ENCODE measurements at places on chromosomes 1 and 21.

DNA sequence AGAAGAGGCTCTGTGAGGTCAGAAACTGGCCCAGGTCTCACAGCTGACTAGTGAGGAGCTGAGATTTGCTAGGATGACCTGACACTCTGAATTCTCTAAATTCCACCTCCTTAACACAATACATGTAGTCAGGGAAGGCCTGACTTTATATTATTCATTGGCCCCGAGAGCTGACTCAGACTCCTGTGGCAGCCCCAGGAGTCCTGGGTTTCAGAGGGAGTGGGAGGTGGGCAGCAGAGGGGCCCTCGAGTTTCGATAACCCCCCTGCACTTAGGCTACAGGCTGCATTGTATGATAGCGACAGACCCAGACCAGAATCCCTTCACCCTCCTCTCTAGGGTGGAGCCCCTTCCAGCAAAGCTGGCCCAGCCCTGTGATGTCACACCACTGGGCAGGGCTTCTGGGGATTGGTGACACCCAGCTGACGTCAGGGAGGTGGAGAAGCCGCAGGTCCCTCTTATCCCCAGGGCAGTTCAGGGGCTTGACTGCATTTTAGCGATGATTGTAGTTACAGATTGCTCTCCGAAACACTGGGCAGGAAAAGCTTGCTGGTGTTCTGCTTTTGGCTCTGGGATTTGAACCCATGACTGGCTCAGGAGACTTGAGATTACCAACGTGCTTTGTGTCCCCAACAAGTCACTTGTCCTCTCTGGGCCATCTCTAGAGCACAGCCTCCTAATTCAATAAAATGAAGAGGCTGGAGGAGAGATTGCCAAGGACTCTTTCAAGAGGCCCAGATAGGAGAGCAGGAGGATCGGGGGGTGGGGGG is 17.0 kb upstream of the GPR37L1 start:
- no peak for DNase-seq

DNA sequence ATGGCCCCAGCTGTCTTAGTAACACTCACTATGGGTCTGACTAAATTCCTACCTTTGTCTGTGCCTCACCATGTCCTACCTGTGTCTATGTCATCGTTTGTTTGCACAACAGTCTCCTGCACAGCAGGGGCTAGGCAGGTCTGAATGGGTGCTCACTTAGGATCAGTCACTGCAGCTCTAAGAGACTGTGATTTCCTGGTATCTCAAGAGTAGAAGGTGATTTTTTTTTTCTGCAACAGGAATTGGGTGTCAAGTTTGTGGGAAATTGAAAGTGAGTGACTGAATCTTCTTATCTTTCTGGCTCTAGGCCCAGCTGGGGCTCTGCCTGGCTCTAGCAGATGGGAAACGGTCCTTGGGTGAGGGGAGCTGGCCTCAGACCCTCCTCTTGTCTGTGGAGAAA is 46.4 kb upstream of the TRABD2B start:
- DNase-seq = no peak

- DNase-seq = no peak
These were observed 133.0 kb upstream of the HMCN1 start for GRCh38 chr1:185601189-185601588.

GRCh38 chr1:111110197-111110899 is 29.5 kb downstream of the DRAM2 start:
- no peak for DNase-seq

- DNase-seq = no peak
These were observed 27.6 kb upstream of the POGK start for GRCh38 chr1:166811691-166812090.

DNA sequence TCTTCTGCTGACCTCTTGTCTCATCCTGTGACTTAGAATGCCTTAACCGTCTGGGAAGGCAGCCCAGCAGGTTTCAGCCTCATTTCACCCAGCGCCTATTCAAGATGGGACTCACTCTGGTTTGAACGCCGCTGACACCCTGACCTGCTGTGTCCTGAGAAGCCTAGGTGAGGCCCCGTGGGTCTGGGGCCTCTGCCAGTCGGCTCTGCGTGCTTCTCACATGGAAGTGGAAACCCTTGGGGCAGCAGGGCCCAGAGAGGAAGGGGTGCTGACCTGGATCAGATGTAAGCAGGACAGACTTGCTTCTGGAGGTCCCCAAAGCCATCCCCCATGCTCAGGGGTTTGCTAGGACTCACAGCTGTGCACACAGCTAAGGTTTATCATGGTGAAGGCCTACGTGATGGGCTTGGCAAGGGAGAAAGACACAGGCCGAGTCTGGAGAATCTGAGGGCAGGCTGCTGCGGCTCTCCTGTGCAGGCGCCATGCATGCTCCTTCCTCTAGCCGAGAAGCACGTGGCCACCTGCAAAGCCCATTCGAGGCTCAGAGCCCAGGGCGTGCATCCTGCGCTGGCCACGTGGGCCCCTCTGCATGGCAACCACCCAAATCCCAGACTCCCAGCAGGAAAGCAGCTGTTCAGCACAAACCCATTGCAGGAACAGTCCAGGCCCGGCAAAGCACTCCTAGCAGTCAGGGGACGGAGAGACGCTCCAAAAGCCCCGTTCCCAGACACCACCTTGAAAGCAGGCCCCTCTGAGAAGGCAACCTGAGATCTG is 3.8 kb downstream of the TRPM2 start:
- DNase-seq = no peak

DNA sequence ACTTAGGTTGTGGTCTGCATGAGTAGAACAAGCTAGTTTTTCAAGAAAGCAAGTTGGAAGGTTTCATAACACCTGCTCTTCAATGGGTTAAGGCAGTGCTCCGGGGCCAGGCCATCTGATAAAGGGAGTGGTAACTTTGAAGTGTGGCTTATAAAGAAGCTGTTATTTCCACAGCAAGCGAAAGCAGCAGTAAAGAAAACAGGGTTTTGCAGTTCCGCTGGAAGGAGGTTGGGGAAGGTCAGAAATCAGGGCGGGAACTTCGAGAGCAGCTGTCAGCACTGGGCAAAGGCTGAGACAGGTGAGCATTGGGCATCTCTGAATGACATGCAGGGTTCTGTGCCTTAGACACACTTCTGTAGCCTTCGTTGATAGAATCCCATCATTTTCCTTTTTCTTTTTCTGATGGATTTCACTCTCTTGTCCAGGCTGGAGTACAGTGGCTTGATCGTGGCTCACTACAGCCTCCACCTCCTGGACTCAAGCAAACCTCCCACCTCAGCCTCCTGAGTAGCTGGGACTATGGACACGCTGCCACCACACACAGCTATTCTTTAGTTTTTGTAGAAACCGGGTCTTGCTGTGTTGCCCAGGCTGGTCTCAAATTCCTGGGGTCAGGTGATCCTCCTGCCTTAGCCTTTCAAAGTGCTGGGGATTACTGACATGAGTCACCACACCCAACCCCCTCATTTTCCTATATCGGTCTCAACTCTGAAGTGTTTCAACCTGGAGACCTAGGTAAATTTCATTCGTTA is 20.5 kb downstream of the TMEM51 start:
- DNase-seq = no peak

GRCh38 chr1:212566522-212567479 is 41.8 kb upstream of the ATF3 start:
- peak; percentile 60 for DNase-seq

DNA sequence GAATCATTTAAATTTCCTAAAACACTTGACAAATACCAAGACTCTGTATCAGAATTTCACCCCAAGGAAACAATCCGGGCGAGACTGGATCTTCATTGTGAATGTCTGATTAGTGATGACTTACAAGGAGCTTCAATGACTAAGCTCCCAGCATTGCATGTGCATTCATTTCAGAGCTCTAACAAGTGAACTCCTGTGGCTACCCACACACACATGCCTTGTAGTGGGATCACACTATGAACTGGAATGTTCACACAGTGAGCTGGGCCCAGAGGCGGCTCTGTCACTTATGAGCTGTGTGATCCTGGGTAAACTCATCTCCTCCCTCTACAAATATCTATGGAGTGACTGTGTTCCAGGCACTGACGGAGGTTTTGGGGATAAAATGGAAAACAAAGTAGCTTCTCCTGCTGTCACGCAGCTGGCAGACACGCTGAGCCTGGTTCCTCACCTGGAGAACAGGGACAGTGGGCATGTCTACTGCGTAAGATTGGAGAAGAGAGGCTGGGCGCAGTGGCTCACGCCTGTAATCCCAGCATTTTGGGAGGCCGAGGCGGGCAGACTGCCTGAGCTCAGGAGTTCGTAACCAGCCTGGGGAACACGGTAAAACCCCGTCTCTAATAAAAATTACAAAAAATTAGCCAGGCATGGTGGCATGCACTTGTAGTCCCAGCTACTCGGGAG is 56.9 kb downstream of the CLSTN1 start:
- DNase-seq = no peak

DNA sequence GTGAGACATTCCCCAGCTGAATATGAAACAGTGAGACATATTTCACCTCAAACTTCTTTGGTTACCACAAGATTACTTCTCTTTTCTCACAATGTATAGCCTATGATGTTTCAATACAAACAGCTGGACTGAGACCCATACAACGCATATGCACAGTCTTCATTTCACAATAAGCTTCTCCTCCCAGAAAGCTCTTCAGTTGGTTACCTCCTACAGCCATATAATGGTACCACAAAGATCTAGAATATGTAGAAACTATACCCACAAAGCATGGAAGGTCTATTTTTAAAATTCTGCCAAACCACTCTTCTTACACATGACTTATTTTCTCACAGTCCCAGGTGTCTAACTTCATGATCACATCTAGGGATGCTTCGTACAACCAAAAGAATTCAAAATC is 70.8 kb downstream of the JAK1 start:
- DNase-seq = no peak

DNA sequence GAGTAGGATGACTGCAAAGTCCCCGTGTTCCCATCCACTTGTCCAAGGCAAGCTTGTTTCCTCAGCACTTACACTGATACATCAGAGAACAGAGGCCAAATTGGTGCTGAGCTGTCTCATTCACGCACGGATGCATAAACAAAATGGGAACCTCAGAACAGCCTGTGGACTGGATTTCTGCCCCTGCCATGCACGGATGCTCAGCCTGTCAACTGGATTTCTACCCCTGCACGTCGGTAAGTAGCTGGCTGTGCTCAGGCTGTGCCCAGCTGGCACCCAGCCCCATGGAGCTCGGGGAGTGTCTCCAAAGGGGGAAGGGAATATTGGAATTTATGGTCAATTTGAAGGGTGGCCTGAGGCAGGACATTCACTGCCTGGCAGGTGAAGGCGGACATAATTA is 40.8 kb upstream of the TMPRSS2 start:
- no peak for DNase-seq

DNA sequence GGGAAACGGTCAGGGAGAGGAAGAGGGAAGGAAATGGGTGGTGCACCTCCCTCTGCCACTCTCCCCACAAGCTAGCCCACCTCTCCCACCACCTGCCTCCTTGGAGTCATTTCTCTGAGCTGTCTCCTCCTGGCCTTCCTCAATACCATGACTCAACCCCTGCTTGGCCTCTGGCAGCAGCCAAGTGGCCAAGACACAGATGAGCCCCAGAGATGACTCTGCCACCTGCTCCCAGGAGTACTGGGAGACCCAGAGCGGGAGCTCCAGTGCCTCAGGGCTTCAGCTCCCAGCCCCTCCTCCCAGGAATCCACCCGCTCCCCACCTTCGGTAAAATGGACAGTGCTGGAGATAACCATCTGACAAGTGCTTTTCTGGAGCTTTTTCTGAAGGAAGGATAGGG is 2.6 kb downstream of the S100A16 start:
- no peak for DNase-seq

- no peak for DNase-seq
These were observed 24.0 kb upstream of the DIRAS3 start for GRCh38 chr1:68074472-68074871.

DNA sequence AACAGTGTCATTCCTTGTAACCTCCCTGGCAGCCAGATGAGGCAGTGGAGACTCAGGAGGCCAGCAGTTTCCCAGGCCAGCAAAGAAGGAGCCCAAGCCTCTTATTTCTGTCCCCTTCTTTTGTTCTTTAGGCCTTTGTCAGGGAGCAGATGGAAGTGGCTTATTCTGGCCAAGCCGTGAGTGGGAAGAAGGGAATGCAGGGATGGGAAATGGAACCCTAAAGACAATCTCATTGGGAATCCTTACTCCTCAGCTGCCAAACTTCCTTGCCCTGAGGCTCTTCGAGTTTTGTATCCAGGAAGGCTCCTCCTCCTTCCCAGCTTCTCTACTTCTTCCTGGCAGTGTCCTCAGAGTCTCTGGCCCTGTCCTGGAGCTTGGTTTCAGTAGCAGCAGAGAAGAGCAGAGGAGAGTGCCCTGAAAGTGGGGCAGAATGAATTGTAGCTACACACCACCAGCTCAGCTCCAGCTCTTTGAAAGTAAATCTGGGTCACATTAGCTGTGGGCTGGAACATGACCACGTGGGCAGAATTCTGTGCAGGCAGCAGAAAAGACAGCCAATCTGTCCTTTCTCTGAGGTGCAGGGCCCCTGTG is 63.9 kb downstream of the NDUFS5 start:
- DNase-seq = no peak

GRCh38 chr1:60952612-60953111 is 129.7 kb upstream of the NFIA start:
- DNase-seq = no peak

DNA sequence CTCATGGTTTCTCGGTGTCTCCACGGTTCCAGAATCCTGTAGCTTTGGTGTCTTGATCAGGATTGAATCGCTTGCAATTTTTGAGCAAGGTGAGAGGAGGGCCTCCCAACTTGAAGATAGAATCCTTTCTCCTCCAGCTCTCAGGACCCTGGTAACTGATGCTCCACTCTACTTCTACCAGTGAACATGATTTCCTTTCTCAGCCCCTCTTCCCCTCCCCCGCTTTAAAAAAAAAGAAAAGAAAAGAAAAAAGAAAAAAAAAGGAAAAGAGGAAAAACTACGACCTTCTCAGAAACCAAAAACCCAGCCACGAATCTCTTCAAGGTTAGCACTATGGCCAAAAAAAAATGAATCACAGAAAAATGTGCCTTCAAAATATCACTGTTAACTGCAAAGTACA is 1.2 kb downstream of the ARHGEF11 start:
- DNase-seq = no peak

- DNase-seq = peak; percentile 70
These were observed 15.2 kb downstream of the BCAN start for GRCh38 chr1:156656806-156657740.

- no peak for DNase-seq
These were observed 243.7 kb downstream of the TBX15 start for GRCh38 chr1:118744420-118744819.

- peak; percentile 17 for DNase-seq
These were observed 262.5 kb upstream of the B3GALT2 start for GRCh38 chr1:193448682-193449461.

- peak; percentile 75 for DNase-seq
These were observed 32.0 kb downstream of the MAP7D1 start for GRCh38 chr1:36187800-36188593.

GRCh38 chr1:185017338-185017737 is 28.0 kb upstream of the RNF2 start:
- no peak for DNase-seq
